ENCODE measurements at places on chromosomes 2 and 18. TPM values are rescaled to one million over a fixed set of nuclear protein-coding genes. Genes with fewer than 3 reads are reported as not detected.

Gene LRRTM4
- 0.16 TPM for total RNA-seq

Gene DOK6
- 9.0 TPM for total RNA-seq

Gene FIGN
- total RNA-seq: 0.63 TPM

Gene DRC1
- total RNA-seq: under 0.01 TPM

Gene CTAGE1
- not detected for total RNA-seq

Gene CGREF1
- total RNA-seq: 0.69 TPM

Gene MAPK4
- not detected for total RNA-seq

Gene KCNE4
- 8.5 TPM for total RNA-seq

Gene CCNT2
- total RNA-seq: 19.1 TPM

Gene LRRC30
- total RNA-seq: not detected

Gene MALL
- total RNA-seq: 13.4 TPM

Gene ROCK2
- total RNA-seq: 36.7 TPM

Gene SLC30A3
- not detected for total RNA-seq

Gene DUSP2
- total RNA-seq: 0.94 TPM

Gene SCRN3
- total RNA-seq: 20.5 TPM

Gene ACMSD
- not detected for total RNA-seq

Gene SPDYA
- 1.3 TPM for total RNA-seq

Gene TUBA3E
- total RNA-seq: not detected

Gene ATOH8
- 29.5 TPM for total RNA-seq

Gene CD302
- total RNA-seq: 3.9 TPM

Gene UGT1A4
- not detected for total RNA-seq

Gene GCKR
- not detected for total RNA-seq

Gene DSC3
- 0.09 TPM for total RNA-seq

Gene SLC38A11
- total RNA-seq: 0.09 TPM

Gene WNT10A
- not detected for total RNA-seq

Gene POU3F3
- total RNA-seq: not detected

Gene CPO
- total RNA-seq: 0.17 TPM

Data from bronchial smooth muscle cell (primary cell).